ENCODE measurements at places on chromosomes 2 and 18.

DNA sequence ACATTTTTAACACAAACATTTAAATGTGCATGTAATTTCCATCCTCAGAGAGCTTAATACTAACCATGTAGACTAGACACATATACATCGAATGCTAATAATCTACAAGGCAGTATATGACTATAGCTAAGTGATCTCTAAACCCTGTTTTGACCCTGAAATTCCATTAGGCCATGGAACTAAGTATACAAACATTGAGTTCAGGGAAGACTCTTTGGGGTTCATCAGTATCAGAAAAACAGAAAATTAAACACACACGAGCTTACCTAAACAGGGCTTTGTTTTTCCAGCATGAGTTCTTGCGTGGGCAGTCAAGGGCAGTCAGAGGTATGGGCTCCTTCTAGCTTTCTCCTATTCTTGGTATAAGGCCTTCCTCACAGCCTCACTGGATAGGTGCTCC lies 106.0 kb upstream of the COPS8 start:
- DNase-seq, result no peak

GRCh38 chr2:231680992-231681852 lies 27.1 kb upstream of the PTMA start:
- peak; percentile 83 for DNase-seq

GRCh38 chr2:66604976-66605375 lies 170.1 kb downstream of the MEIS1 start:
- no peak for DNase-seq

DNA sequence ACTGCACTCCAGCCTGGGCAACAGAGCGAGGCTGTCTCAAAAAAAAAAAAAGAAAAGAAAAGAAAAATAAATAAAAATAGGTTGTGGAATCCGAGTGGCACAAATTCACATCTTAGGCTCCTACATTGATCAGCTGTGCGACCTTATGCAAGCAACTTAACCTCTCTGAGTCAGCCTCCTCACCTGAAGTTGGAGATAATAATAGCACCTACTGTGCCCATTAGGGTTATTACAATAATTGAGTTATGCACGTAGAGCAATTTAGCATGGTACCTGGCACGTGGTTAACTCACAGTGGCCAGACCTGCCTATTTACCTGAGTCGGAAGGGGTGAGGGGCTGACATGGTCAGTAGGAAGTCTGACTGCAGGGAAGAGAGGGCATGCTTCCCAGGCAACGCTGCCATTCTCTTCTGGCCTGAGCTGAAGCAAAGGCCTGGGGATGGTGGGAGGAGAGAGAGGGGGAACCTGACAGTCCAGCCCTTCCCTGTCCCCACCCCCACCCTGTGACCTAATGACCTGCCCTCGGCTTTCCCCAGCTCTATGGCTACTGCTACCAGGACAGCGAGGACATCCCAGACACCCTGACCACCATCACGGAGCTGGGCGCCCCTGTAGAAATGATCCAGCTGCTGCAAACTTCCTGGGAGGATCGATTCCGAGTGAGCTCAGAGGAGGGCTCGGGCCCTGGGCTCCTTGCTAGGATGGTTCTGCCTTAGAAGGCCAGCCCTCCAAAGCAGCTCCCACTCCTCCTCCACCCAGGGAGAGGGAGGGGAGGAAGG lies 5.1 kb downstream of the PKDCC start:
- peak; percentile 77 for DNase-seq

DNA sequence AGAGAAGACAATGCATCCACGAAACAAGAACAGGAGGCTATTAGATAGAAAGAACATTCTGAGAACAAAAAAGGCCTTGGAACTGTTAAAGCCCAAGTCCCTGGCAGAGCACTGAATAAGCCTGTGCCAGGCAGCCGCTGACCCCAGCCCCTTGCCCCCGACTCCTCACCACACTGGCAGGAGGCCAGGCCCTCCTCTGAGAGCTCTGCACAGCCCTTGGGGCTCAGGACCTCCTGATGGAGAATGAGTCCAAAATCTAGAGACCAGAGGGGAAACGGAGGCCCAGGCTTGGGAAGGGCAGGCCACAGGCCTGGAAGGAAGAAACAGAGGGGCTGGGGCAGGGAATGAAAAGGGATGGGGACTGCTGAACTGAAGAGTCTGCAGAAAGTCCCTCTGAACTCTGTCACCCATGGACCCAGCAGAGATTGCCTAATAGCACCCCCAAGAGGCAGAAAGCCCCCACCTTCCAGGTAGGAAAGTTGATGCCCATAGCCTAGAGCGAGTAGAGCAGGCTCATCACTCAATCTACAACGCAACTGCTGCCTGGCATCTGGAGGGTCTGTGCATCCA lies 18.3 kb upstream of the TNS1 start:
- DNase-seq, result no peak

GRCh38 chr2:108829578-108830310 lies 43.2 kb downstream of the CCDC138 start:
- DNase-seq, result no peak

GRCh38 chr2:171346723-171347557 lies 86.8 kb downstream of the METTL8 start:
- DNase-seq, result peak; percentile 54

GRCh38 chr2:68832233-68832869 lies 38.8 kb downstream of the BMP10 start:
- DNase-seq, result peak; percentile 96

- DNase-seq, result peak; percentile 89
These were observed 90.0 kb upstream of the PPP1CB start for GRCh38 chr2:28661589-28662001.

- DNase-seq, result no peak
These were observed 91.7 kb upstream of the LCLAT1 start for GRCh38 chr2:30355306-30355705.

DNA sequence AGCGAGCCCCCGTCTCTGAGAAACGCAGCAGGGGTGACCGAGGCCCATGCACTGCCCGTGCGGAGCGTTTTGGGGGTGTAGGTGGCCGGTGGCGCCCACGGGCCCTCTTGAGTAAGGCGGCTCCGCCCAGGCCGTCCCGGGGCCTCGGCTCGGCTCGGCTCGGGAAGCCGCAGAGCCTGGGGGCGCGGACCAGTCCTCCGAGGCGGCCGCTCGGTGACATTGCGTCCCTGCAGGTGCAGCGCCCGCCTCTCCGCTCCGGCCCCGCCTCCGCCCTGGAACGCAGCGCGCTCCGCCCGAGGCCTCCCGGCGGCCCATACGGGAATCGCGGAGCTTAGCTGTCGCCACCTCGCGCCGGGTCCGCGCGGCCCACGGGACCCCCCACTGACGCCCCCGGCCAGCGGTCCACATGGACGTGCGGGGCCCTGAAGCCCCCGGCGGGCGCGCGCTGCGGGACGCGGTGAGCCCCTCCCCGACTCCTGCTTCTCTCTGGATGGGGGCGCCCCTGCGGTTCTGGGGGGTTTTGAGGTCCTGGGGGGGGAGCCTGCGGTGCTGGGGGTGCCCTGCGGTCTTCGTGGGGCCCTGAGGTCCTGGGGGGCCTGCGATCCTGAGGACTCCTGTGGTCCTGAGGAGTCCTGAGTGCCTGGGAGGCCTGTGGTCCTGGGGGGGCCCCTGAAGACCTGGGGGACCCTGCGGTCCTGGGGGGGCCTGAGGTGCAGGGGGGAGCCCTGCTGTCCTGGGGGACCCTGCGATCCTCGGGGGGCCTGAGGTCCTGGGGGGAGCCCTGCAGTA lies at the start of gene HSBP1L1:
Gene HSBP1L1, plus strand, starts transcription at position 314 of the 789 bp plus-strand sequence. Its CDS starts 93 bp downstream, at position 407.
- peak; percentile 52 for DNase-seq

- DNase-seq, result peak; percentile 75
These were observed 654 bp upstream of the ASB1 start for GRCh38 chr2:238425979-238426567.

- peak; percentile 36 for DNase-seq
These were observed 33.3 kb downstream of the POLR1A start for GRCh38 chr2:86072271-86072858.

DNA sequence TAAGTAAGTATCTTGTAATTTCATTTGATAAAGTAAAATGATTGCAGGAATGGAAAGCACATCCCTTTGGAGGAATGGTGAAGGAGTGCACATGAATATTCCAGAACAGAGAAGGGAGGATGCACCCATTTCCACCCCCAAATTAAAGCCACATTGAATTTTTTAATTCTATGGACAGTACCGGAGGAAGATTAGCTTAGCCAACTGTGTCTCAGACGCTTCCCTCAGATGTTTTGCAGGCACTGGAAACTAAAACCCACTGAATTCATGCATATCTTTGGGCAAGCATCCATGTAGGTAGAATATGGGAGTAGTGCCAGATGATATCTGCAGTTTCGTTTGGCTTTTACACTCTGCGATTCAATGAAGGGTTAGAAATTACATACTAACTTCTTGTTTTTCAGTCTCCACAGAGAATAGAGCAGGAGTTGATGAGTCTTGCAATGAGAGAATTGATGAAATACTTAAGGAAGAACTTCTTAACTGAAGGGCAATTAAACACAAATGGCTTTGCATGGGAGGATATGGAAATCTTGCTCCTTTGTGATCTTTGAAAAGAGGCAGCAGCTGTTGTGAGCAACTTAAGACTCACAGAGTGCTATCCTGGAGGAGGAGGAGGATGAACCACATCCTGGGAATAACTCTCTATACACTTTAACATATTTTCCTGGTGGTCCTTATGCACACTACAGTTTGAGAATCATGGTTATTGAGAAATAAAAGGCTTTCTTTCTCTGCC lies 71.7 kb upstream of the MYO3B start:
- DNase-seq, result no peak

DNA sequence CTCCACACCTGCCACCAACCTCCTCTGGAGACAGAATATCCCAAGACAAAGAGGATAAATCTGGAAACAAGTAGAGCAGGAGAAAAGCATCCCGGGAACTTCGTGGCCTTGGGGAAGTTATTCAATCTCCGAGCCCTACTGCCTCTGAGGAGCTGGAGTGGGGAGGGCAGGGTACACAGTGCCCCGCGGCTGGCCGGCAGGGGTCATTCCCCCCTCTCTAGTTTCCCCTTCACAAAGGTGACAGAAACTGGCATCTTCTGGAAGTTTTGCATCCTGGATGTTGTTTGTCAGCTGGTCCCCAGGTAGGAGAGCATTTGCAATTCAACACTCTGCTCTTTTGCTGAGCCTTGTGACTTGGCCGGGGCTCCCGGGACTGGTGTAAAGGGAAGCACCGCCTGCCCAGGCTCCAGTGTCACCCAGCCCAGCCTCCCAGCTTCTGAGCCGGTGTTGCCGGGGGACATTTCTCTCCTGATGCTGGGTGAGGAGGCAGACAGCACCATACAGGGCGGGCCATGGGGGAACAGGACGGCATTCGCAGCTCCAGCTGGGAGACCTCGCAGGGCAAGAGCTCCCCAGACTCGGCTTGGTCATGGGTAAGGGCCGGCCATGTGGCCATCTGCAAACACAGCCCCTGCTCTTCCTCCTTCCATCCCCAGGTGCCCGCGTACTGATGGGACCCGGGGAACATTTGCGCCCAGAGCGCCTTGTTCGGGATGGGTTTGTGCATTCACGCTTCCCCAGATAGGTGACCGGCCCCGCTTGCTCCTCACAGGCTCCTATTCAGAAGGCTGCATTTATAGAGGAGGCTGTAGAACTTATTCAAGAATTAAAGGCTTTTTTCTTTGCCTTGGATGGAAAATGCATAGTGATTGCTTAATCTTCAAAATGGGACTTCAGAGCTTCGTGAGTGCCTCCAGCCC lies 7.4 kb upstream of the NTSR2 start:
- no peak for DNase-seq

- no peak for DNase-seq
These were observed 25.6 kb downstream of the ANKMY1 start for GRCh38 chr2:240532031-240532775.

GRCh38 chr2:119753930-119754321 lies 5.8 kb upstream of the PTPN4 start:
- no peak for DNase-seq

- DNase-seq, result no peak
These were observed 721 bp downstream of the FHOD3 start for GRCh38 chr18:36298126-36298741.

GRCh38 chr2:137696916-137697315 lies 267.4 kb upstream of the HNMT start:
- DNase-seq, result no peak

- DNase-seq, result no peak
These were observed 62.0 kb upstream of the CAB39 start for GRCh38 chr2:230650585-230651137.

DNA sequence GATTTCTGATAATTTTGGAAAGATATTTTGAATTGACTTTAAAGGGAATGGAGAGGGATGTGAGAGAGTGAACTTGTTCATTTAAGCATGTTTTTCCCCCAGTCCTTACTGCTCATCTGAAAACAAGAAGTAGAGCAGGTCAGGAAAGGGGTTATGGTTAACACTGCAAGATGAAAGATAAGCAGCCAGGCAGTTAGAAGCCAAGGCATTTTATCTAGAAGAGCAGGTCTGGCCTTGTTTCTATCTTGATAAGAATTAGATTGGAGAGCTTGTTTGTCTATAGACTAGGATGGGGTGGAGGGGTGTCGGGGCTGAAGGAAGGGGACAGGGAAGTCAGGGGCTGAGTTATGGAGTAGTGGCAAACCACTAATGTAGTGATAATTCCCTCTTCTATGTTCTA lies 171.6 kb downstream of the IKZF2 start:
- DNase-seq, result no peak

GRCh38 chr2:129253461-129253812 lies 726.0 kb upstream of the RAB6C start:
- peak; percentile 25 for DNase-seq

- no peak for DNase-seq
These were observed 150.0 kb downstream of the ZNF385B start for GRCh38 chr2:179711375-179711774.

DNA sequence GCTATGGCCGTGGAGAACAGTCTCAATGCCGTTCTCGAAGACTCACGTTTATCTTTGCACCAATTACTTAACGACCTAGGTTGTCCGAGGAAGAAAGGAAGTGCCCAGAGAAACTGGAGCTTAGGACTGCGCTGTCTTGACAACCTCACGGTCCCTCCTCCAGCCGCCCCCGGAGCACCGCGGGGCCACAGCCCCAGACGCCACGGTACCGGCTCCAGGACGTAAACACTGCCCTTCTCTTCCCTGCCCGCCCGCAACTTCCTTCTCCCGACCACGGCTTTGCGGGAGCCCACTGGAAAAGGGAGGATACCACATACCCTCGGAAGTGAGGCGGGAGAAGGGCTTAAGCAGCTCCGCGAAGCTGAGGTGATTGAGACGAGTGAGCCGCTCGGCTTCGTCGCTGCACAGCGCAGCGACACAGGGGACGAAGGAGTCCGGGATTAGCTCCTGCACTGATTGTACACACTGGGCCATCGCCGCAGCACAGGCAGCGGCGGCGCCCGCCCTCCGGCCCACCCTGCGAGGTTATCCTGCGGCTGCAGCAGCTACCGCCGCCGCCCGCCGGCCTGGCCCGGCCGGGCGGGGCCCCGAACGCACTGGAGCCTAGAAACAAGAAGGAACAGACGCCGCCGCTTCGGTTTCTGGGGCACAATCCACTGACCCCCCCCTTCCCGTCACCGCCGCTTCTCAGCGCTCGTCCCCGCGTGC lies 483 bp downstream of the TRAPPC8 start:
- DNase-seq, result peak; percentile 75

All from mesenchymal stem cell (in vitro differentiated cells and primary cell).